HEK293T (cell line): ENCODE measurements at places on chromosomes 7 and 10.

DNA sequence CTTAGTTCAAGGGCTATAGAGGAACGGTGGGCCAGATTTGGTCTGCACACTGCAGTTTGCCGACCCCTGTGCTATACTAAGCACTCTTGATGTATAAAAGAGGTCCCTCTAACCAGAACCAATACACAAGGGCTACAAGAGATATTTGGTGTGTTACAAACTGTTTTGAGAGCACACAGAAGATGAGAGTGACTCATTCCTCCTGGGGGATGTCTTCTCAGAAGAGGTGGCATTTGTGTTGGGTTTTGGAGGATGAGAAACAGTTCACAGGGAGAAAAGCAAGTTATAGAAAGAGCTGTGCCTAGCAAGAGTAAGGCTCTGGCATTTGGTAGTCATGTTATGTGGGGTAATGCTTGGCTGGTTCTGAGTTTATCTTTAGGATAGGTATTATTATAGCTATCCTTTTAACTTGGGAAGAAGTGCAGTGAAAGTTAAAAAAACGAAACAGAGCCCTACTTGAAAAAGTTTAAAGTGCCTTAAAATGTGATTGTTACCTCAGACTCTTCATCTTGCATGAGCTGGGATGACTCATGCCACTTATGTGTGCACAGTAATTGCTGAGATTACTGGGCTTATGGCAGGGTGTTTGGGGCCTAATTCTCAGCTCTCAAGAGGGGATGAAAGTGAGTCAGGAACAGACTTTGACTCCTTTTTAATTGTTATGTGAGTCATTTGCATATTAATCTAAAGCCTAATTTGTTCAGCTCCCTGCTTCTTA, 160.4 kb downstream of the KIF20B start:
- DNase-seq, result no peak

- DNase-seq, result no peak
These were observed 73.4 kb downstream of the AHR start for GRCh38 chr7:17371671-17372524.

DNA sequence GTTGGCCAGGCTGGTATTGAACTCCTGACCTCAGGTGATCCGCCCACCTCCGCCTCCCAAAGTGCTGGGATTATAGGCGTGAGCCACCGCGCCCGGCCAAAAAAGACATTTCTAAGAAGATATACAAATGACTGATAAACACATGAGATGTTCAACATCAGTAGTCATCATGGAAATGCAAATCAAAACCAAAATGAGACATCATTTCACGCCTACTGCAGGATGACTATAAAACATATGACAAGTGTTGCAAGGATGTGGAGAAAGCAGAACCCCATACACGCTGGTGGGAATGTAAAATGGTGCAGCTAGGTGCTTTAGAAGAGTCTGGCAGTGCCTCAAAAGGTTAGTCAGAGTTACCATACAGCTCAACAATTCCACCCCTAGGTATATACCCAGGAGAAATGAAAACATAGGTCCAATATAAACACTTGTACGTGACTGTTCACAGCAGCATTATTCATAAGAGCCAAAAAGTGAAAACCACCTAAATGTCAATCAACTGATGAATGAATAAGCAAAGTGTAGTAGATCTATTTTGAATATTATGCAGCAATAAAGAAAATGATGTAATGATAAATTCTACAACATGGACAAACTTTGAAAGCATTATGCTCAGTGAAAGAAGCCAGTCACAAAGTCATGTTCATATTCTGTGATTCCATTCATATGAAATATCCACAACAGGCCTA, 24.5 kb downstream of the TMEM209 start:
- no peak for DNase-seq

GRCh38 chr7:87592300-87592699, 8.4 kb downstream of the ABCB1 start:
- DNase-seq, result no peak

GRCh38 chr10:15344876-15345285, 26.2 kb downstream of the FAM171A1 start:
- no peak for DNase-seq

DNA sequence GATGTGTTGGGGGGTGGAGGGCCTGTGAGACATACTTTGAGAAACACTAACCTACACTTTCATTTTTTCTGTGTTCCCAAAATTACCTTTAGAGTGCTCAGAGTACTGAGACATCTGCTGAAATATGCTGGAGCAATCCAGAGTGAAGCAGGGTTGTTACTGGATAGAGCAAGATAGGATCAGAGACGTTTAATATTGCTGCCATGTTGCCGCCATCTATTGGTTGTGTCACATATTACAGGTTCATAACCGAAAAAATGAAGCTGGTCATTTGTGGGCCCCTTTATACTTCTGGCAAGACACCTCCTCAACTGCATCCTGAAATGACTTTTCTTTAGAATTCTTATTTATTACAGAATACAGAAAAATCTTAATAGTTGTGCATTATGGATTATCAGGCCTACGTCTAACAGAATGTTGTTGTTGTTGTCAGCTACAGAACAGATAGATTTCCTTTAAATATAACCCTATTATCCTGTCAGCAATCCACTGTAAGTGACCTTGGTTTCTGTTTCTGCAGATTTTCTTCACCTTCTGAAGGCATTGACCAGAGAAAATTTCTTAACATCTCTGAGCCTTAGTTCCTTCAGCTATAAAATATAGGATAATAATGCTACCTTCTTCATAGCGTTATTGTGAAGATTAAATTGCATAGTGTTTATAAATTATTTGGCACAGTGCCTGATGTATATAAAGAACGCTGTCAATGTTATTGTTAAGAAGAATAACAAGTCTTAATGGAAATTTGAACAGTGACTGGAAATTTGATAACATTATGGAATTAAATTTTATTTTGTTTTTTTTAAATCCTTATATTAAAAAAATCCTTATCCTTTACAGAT, 16.2 kb upstream of the DLD start:
- peak; percentile 64 for DNase-seq

DNA sequence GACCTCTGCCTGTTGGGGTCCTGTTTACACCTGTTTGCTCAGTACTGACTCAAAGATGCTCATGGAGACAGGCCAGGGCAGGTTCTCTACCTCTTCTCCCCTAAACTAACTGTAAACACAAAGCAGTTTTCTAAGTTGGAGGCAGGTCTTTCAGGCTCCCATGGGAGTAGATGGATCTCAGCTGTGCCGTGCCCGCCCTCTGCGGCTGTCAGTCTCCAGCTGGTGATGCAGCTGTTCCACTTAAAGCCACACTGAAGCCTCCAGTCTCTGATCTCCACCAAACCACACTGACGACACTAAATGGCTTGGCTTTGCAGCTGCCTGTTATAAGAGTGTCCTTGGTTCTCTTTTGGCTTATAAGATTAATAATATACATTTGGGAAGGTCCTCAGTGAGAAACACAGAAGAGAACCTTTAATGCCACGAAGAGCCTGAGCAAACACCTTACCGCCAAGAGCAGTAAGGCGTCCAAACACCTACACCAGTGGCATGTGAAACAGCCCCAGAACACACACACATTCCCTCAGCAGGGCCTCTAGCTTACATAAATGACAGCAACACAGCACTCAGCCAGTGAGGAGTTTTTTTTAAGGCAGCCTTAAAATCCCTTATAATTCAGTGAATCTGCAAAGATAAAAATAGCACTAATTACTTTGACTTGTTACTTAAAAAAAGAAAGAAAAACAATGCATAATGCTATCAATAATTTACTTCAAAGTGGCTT, 60.4 kb upstream of the KCNIP2 start:
- DNase-seq, result no peak
